Ovary (tissue), 10 donors: ENCODE measurements at places on chromosomes 4 and X. TPM values are rescaled to one million over a fixed set of nuclear protein-coding genes. Genes with fewer than 3 reads are reported as not detected.

- DNase-seq: no peak
These were observed 51.7 kb downstream of the TMEM154 start for GRCh38 chr4:152628128-152628527.

GRCh38 chrX:20038966-20039365 lies 48.1 kb upstream of the BCLAF3 start:
- no peak for DNase-seq

DNA sequence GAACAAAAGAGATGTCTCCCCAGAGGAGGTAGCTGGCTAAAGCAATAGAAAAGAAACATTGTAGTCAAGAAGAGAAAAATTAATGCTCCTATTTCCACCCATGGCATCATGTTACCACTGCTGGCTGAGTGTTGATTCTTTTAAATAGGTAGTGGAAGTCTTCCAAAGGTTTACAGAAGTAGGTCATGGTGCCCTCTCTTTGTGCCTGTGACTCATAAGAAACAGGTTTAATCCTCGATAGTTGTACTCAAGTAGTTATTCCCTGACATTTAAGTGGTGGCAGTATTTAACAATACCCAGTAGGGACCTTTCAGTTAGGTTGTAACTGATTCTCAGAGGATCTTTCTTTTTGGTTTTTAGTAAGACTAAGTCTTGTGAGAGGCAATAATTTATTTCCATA lies 247.8 kb downstream of the TEX13A start:
- DNase-seq: no peak

- DNase-seq: no peak
These were observed 172.9 kb downstream of the SOWAHB start for GRCh38 chr4:76725039-76725438.

DNA sequence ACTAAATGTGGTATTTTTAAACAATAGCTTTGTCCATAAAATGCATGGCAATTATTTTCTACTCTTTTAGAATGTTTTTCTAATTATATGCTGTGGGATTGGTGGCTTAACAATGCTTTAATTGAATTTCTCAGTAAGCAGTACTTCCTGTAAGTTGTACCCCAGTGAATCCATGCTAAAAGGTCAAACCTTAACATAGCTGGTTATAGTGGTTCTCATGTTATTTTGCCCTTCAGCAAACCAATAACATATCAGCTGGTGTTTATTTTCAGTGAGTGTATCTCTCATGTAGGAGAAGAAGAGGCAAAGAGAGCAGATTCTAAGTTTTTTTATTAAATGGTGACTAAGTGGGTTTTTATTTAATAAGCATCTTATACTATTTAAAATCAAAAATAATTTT lies 41.5 kb downstream of the BTC start:
- no peak for DNase-seq

DNA sequence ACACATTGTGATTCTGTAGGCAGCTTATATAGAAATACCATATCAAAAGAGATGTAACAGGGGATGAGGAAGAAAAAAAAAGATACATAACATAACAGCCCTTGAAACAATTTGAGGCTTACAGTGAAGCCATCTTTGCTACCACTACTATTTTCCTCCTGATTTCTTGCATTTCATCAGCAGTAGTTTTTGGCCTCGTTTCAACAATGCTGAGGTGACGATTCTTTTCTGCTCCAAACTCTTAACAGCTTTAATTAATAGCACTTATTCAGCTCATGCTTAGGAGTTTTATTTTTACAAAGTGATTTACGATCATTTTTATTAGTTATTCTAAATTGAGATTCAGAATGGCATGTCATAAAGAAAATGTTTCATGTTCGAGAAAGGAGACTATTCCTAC lies 163.2 kb downstream of the DCK start:
- no peak for DNase-seq

Gene CT45A2
- polyA plus RNA-seq: not detected

GRCh38 chr4:89024051-89024675 lies 32.8 kb downstream of the FAM13A start:
- DNase-seq: peak; percentile 15

DNA sequence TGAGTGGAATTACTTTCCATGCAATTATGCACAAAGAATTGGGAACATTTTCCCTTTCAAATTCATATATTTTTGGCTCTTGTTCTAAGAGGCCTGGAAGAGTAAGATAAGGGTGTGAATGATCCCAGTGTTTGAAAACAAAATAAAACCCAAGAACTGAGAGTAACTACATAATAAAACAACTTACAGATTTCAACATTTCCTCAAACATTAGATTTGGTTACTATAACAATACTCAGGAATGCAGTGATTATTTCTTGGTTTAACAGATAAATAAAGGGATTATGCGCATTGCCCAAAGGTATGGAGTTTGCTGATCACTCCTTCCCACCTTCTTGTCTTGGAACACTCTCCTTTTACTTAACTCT lies 292.5 kb downstream of the CAMK2D start:
- no peak for DNase-seq

DNA sequence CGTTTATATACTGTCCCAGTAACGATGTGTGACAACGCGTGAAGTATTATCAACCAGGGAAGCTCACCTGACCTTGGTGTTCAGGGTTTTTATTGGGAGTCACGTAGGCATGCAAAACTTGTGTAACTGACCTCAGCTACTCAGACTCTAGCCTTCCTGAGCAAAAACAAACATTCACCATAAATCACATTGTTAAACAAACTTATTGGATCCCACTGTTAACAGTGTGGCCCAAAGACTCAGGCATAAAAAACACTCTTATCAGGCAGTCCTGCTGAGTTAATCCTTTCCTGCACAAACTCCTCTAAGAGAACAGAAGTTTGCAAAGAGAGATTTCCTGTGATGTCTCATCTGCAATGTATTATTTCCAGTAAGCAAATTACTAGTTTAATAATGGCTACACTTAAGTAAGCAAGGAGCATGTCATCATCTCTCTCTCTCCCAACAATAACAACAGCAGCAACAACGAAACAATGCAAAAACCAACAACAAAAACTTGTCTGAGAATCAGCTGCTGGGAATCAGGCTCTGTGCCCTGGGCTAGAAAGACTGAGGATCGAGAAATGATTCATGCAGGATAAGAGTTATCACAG lies 12.0 kb downstream of the GAGE1 start:
- no peak for DNase-seq

DNA sequence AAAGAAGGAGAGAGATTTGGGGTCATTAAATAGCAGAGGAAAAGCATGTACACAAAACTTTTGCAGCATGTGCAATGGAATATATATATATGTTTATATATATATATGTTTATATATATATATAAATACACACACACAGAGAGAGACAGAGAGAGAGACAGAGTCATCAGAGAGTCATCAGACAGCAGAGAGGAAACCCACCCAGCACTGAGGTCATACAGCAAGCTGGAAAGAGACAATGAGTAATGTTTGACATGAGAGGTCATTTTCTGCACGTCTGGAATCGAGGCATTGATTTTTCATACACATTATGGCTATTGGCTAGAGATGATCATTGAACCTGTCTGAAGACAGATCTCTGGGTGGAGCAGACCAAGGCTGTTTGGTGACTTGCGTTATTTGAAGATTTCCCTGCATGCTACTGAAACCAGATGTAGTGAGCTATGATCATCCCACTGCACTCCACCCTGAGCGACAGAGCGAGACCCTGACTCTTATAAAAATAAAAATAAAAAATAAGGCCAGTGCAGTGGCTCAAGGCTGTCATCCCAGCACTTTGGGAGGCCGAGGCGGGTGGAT lies 48.8 kb upstream of the SHOX start:
- no peak for DNase-seq

DNA sequence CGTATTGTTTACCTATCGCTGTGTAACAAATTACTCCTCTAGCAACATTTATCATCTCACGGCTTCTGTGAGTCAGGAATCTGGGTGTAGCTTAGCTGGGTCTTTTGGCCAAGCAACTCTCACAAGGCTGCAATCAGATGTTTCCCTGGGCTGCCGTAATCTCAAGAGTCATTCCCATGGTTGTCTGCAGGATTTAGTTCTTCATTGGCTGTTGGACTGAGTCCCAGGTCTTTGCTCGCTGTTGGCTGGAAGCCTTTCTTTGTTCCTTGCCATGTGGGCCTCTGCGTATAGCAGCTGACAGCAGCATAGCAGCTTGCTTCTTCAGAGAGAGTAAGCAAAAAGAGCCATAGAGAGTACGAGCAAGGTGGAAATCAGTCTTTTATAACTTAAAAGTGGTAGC lies 16.8 kb downstream of the POLR2B start:
- DNase-seq: peak; percentile 66

Gene STOX2
- polyA plus RNA-seq: 2.2 TPM

DNA sequence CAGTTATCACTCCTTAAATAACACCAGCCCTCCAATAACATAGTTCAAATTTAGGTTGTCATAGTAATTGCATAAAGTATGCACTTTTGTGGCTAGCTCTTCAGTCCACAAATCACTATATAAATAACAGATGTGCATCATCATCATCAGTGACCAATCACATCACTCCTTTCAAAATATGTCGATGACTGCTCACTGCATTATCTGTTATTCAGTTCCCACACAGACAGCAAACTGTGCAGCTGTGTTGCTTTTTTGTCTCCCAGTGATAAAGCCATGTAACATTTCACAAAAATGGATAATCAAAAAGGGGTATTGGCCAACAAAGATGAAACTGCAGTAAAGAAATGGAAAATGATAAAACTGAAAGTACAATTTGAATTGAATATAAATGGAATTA lies 205.4 kb downstream of the DCLK2 start:
- no peak for DNase-seq

DNA sequence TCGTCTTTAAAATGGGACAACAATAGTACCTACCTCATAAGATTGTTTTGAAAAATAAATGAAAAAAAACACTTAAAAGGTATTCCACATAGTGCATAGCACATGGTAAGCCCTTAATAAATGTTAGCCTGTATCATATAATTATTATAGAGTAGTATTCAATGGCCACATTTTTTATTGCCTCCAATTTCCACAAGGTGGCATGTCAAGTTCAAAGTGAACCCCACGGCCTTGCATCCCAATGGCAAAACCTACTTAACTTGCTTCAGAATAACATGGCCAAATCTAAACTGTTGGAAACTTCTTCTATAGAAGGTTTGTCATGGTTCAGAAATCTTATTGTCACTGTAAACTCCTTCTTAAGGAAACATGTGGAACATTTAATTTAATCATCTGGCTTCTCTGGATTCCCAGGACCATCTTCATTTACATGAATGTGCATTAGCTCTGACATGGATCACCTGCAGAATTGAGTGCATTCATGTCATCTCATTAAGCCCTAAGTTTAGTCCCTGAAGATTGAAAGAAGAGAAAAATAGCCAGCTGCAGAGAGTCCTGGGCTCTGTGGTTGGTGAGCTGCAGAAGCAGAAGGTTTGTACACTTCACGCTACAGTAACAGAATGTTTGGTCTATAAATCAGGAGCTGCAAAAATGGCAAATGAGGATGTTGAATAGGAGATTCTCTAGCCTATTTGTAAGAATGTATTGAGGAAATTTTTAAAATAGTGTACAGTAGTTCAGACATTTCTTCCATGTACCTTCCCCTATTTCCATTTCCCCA lies 61.0 kb downstream of the ANXA3 start:
- DNase-seq: no peak

Gene DGKK
- polyA plus RNA-seq: not detected

GRCh38 chr4:99687120-99687519 lies 29.5 kb upstream of the C4orf54 start:
- DNase-seq: peak; percentile 15

Gene CAPN6
- 8.0 TPM for polyA plus RNA-seq

- no peak for DNase-seq
These were observed 39.1 kb upstream of the CDKN2AIP start for GRCh38 chr4:183405303-183405702.

DNA sequence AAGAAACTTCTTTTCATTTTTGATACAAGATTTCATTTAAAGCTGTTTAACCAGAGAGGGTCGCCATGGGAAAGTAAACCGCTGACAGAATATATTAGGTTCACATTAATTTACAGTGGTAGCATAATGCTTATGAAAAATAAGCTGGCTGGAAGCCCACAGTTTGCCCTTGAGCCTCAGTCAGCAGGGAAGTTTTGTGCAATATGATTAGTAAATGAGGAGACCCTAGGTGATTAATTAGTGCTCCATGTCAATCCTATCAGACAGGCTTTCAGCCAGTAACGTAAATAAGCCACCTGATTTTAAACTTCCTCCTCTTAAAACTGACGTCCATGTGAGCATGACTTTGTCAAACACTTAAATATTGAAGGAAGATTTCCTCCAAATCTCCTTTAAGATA lies 134.2 kb downstream of the TSPAN5 start:
- no peak for DNase-seq

Gene NDP
- polyA plus RNA-seq: 82.7 TPM

GRCh38 chrX:98523026-98523425 lies 1639.3 kb downstream of the RPA4 start:
- DNase-seq: no peak

GRCh38 chrX:79506001-79506400 lies 138.9 kb upstream of the ITM2A start:
- no peak for DNase-seq

- no peak for DNase-seq
These were observed 171.4 kb downstream of the FRMPD4 start for GRCh38 chrX:12309744-12310076.

DNA sequence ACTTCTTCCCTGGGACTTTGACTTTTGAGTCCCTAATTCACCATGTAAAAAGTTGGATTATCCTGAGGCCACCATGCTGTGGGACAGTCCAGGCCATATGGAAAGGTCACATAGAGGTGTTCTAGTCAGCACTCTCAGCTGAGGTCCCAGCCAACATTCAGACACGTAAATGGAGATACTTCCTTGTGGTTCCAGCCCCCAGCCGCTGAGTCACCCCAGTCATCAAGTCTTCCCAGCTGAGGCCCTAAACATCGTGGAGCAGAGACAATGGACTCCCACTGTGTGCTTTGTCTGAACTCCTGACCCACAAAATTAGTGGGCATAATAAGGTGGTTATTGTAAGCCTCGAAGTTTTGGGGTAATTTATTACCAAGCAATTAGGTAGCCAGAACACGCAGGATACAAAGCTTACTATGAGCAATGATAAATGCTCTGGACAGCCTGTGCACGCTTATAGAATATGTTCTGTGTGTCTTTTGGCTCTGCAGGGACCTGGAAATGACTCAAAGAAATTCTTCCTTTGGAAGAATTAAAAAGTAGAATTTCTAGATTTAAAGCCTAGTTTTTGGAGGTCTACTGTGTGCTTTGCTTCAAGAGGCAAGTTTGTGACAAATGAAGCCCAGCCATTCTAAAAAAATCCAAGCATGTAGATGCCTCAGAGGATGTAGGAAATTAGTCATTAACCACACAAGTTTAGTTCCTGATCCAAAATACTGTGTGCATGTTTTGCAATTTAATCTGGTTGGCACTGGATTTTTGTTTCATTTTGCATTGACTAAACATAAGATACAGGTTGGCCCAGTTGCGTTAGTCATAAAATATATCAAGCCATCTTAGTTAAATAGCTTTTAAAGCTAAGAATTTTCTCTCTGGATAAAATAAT lies 33.2 kb upstream of the SLC9A7 start:
- no peak for DNase-seq

Gene DUX4
- polyA plus RNA-seq: not detected

Gene SCML2
- 3.6 TPM for polyA plus RNA-seq

DNA sequence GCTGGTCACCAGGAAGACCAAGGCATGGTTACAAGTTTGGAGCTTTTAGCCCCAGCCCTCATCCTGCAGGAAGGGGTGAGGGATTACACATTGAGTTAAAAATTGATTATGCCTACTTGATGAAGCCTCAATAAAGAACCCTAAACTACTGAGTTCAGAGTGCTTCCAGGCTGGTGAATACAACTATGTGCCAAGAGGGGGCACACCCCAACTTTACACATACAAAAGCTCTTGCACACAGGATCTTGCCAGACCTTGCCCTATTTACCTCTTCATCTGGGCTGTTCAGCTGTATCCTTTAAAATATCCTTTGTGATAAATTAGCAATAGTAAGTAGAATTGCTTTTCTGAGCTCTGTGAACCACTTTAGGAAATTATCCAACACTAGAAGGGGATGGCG lies 489.3 kb downstream of the INPP4B start:
- DNase-seq: no peak
